CD4-positive, alpha-beta T cell treated with Interleukin-15 for 1 hour (primary cell): ENCODE measurements at places on chromosomes 5 and 9.

GRCh38 chr9:125674981-125675973, 31.7 kb downstream of the MAPKAP1 start:
- no peak for DNase-seq

DNA sequence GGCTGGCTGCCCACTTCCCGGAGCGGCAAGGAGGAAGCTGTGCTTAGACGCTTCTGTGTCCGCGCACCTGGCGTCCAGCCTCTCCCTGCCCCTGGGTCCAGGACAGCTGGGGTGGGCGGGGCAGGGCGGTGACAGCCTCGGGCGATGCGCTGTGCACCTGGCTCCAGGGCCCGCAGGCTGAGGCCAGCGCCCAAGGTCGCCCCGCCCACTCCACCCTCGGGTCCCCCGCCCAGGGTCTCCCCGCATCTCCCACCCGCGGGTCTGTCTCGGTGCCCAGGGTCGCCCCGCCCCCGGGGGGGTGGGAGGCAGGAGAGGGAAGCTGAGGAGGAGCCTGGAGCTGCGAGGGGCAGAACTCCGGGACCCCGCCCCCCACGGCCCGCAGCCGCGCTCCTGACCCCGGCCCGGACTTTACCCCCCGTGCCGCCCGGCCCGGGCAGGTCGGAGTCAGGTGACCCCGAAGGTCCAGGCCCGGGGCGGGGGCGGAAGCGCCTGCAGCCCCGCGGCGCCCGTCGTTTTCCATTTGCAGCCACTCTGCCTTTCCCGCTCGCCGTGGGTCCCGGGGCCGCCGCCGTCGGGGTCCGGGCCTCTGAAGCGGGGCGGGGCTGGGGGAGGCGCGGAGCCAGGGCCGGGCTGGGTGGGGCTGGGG, at the start of gene ENTPD8:
Gene ENTPD8 (minus strand): TSS at position 69 of the 646 bp plus-strand sequence. CDS start 3,072 bp downstream, outside the sequence.
- DNase-seq = peak; percentile 17

- no peak for DNase-seq
Measured at GRCh38 chr5:74889523-74890105, 23.4 kb upstream of the FAM169A start.

DNA sequence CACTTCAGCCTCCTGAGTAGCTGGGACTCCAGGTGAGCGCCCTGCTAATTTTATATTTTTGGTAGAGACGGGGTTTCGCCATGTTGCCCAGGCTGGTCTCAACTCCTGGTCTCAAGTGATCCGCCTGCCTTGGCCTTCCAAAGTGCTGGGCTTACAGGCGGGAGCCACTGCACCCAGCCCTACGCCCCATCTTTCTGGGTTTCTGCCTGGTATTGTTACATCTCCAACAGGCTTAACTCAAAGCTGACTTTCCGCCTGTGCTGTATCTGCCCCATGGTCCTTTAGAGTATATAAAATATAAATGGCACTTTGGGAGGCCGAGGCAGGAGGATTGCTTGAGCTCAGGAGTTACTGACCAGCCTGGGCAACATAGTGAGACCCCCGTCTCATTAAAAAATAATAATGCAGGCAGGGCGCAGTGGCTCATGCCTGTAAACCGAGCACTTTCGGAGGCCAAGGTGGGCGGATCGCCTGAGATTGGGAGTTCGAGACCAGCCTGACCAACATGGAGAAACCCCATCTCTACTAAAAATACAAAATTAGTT, 36.5 kb upstream of the GLDC start:
- no peak for DNase-seq

- DNase-seq = no peak
Measured at GRCh38 chr5:159475026-159475425, 144.7 kb upstream of the IL12B start.

GRCh38 chr5:57650360-57651069, 167.9 kb upstream of the ACTBL2 start:
- DNase-seq = no peak

GRCh38 chr5:154196955-154197652, 6.6 kb downstream of the GALNT10 start:
- no peak for DNase-seq

- no peak for DNase-seq
Measured at GRCh38 chr5:96509721-96510350, 76.8 kb upstream of the PCSK1 start.

DNA sequence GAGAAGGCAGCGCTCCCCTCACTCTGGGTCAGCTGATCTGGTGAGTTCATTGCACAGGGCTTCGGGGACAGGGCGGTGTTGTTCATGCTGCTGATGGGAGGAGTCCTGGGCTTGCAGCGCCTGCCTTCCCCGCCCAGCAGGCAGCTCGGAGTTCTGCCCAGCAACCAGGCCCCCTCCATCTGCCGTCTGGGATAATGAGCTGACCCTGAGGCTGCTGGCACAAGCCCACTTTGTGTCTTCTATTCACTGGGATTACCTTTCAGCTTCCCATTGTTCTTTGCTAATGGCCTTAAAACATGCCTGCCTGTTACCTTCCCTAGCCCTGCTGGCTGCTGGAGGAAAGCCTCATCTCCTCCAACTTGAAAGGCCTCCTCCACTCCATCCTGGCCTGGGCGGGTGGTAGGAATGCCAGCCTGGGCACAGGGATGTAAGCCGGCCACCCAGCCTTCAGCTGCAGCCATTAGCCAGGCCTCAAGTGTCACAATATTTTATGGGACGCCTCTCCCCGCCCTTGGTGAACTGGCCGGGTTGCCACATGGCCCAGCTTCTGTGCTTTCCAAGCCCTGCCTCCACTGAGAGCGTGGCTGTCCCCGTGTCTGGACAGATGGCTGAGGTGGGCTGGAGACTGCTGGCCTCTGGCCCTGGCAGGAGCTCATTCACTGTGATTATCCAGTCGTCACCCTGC, 70.4 kb downstream of the GADD45G start:
- DNase-seq = no peak

- DNase-seq = no peak
Measured at GRCh38 chr5:59766427-59767210, 126.9 kb downstream of the PDE4D start.

DNA sequence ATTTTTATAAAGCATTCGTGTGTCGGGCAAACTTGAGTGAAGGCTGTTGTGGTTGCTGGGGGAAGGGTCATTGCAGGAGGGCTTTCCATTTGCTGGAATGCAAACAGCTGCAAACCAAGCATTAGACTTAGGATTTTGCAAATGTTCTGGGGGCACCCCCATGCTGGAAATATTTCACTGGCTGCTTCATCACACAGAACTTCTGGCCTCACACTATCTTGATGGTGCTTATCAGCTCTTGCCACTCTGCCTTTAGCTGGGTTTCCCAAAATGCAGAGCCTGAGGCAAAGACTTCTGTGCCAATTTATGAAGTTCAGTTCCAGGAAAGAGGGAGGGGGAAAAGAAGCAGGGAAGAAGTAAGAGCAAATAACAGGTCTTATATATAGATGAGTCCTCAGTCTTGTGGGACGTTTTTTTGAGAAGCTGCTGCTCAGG, 8.6 kb upstream of the COL15A1 start:
- no peak for DNase-seq

GRCh38 chr9:4927701-4928100, 57.4 kb upstream of the JAK2 start:
- no peak for DNase-seq

DNA sequence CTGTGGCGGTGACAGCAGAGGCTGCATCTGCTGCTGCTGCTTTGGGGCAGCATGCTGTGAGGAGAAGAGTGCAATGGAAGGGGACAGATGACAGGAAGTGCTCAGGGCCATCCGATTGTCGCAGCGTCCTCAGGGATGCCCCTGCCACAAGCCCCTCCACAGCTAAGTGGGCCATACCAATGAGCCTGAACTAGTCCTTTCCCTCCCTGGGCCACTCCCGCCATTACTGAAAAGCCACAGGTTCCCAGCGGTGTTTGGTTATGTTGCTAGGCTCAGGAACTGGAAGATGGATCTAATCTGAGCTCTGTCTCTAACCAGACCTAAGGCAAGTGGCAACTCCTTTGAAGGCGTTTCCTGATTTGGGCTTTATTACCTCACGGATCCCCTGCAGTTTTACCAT, 109.2 kb downstream of the GAPVD1 start:
- no peak for DNase-seq

- no peak for DNase-seq
Measured at GRCh38 chr5:32482193-32482592, 37.7 kb upstream of the ZFR start.

DNA sequence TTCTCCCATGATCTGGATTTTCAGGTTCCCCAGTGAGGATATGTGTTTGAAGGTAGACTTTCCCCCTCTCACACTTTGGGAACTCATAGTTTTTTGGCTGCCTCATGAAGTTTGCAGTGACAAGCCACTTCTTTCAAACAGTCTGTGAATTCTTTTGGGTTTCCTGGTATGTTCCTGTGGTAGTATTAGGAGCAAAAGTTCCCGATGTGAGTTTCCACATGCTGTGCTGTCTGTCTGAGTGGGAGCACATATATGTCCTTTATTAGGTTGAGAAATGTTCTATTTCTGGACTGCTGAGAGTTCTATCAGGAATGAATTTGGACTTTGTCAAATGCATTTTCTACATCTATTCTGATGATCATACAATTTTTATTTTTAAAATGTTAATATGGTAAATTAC, 273.2 kb upstream of the TARS1 start:
- no peak for DNase-seq

GRCh38 chr5:179800071-179800695, 6.4 kb downstream of the LTC4S start:
- peak; percentile 13 for DNase-seq
